Stimulated activated CD4-positive, alpha-beta T cell treated with anti-CD3 and anti-CD28 coated beads, Interleukin-15, amount 100 ng/mL, for 1 hour (primary cell): ENCODE measurements at places on chromosomes 12 and 14.

GRCh38 chr12:6765048-6765633 lies 1.0 kb upstream of the PTMS start:
- DNase-seq, result no peak

DNA sequence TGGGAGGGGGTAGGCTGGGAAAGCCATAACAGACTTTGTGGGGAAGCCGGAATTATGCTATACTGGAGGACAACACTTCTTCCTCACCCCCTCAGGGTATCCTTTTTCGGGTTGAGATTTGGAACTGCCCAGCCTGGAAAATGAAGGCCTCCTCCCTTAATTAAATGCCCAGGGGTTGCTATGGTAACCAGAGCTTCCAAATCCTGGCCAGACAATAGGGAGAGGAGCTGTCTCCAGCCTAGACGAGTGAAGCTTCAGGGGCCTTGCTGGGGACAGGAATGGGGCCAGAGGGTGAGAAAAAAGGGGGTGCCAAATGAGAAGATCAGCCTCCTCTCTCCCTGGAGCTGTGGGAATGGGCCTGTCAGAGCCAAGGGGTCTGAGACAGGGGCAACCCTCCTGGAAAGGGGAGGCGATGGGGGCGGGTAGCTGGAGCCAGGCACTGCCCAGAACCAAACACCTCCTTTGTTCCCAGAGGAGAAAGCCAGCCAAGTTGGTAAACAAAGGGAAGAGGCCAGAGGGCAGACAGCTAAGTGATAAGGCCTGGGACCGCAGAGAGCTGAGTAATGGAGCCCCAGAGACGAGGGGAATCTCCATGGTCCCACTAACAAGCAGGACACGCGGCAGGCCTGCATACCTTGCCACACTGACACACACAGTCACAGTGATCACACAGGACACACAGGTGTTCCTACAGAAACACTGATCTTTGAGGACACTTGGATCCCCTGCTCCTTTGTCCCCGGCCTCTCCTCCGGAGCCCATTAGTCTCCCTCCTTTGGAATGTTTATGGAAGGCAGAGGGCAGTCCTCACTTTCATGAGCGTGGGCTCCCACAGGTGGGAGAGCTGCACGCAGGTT lies 17.9 kb upstream of the RND1 start:
- DNase-seq, result no peak

- no peak for DNase-seq
Observed at GRCh38 chr12:63826006-63826585, 18.4 kb upstream of the SRGAP1 start.

GRCh38 chr14:55718551-55718950 lies 138.5 kb downstream of the KTN1 start:
- no peak for DNase-seq

DNA sequence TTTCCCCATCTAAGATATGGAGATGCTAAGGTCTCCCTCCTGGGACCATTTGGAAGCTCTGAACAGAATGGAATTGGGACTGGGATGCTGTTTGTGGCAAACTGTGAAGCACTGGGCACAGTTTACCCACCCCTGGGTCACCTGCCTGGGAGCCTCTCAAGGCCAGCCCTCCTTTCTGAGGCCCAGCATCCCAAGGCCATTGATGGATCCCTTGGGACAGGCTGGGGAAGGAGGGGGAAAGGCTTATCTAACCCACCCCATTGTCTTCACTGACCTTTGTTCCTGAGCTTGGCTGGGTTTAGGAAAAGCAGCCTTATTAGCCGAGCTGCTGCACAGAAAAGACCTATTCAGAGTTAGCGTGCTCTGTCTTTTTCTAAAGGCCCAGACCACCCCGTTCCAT lies 5.2 kb downstream of the CCDC85C start:
- no peak for DNase-seq

- DNase-seq, result no peak
Observed at GRCh38 chr12:100995771-100996170, 201.2 kb downstream of the ANO4 start.

DNA sequence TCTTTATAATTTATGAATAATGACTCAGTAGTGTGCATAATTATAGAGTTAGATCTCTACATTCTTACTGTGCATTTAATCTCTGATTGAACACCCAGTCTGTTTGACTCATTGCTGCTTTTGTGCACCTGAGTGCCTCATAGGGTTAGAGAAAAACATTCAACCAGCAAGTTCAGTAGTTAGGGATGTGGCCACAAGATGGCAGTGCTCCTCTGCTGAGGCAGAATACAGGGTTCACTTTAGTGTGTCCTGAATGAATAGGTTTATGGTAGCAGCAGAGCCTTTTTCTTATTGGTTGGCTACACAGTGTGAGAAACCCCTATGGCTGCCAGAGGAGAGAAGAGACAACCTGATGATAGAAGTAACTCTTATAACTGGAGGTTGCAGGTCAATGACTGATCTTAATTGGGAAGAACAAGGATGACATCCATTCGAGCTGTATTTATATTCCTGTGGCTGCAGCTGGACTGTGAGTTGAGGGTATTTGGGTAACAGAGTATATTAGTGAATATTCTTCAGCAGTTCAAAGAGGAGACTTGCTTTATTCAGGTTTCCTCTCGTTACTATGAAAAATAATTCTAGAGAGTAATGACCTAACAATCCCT lies 194.9 kb upstream of the OR4E1 start:
- peak; percentile 49 for DNase-seq

- no peak for DNase-seq
Observed at GRCh38 chr12:25241167-25242020, 9.3 kb downstream of the KRAS start.

DNA sequence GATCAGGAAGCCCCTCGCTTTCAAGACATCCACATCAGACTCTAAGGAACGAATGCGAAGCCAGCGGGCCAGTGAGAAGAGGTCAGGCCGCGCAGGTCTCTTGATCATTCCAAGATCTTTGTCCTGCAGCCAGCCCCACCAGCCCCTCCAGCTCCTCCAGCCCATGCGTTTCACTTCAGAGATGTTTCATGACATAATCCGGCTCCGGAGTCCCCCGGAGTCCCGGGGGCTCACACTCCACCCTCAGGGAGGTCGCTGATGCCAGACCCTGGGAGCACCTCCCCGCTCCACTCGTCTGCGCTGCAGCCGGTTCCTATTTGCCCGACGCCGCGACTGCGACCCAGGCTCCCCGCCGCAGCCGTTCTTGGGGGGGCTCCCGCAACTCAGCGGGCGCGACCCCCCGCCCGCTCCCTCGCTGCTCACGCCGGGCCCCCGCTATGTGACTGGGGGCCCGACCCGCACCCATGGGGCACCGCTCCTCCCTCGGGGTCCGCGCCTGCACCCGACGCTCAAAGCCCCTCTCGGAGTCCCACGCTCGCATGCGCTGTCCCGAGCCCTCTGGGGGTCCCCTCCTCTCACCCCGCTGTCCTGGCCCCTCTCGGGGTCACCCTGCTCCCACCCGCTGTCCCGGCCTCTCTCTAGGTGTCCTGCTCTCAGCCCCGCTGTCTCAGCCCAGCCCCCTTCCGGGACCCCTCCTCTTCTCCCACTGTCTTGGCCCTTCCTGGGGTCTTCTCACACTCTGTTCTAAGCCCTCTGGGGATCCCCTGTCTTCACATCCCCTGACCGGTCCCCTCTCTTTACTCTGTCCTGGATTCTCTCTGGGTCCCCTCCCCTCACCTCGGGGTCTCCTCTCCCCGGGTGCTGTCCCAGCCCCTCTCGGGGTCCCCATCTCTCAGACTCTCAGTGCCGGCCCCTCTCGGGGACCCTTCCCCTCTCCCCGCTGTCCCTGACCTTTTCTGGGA lies 1.1 kb downstream of the TAOK3 start:
- DNase-seq, result no peak

DNA sequence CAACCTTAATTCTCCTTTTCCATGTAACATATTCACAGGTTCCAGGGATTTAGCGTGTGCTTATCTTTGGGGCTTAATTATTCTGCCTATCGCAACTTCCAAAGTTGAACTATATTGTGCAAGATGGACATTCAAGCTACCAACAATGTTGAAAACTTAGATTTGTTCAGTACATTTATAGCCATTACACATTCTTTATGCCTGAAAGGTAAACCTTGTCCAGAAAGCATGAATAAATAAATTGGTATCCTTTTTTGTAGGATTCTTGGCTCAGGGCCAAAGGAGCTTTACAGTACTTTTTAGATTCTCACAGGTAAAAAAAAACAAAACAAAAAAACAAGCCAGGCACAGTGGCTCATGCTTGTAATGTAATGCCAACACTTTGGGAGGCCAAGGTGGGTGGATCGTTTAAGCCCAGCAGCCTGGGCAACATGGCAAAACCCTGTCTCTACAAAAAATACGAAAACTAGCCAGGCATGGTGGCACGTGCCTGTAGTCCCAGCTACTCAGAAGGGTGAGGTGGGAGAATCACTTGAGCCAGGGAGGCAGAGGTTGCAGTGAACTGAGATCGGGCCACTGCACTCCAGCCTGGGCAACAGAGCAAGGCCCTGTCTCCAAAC lies 3.3 kb downstream of the C12orf56 start:
- DNase-seq, result no peak

DNA sequence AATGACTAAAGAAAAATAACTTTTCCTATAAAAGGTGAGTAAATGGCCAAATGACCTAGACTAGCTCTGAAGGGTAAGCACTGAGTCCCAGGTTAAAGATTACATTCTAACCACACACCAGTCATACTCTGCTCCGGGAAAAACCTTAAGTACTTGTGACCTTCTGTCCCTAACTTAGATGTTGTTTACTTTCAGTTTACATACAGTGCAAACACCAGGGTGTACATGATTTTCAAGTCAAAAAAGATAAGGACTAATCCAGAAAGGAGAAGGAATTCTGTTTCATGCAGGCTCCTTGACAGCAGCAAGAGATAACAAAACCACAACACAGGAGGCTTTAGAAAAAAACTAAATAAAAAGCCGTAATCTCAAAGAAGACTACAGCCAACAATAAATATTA lies 174.2 kb downstream of the PPM1H start:
- no peak for DNase-seq

GRCh38 chr12:130970908-130971233 lies 17.2 kb downstream of the ADGRD1 start:
- no peak for DNase-seq

DNA sequence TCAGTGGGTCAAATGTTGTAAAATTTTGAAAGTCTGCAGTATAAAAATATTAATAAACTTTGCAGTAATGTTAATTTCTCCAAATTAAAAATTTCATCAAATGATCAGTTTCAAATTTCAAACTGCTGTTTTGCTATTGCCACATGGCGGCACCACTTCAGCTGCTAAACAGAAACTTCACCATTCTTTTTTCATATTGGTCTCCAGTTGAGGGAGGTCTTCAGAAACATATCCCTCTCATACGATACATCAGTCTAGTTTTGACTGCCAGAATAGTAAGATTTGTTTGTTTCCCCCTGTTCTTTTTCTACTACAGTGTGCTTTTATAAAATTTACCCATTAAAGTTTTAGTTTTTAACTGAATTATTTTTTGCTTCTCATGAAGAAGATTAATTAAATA lies 4.2 kb upstream of the TRHDE start:
- no peak for DNase-seq

DNA sequence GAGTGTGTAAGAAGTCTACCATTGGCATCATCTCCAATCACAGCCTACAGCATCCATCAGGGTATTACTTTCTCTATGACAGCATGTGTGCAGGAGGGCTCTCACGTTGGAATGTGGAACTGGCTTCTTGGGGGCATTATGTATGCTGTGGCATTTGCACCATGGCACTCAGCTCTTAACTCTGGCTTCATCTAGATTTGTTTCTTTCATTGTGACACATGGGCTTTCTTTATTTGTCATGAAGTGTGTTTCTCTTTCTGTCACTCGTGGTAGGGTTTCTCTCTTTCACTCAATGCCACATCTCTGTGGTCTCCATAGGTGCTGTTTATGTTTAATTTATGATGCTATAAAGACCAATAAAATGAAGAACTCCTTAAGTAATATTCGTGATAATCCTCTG lies 191.2 kb upstream of the GARIN2 start:
- no peak for DNase-seq

DNA sequence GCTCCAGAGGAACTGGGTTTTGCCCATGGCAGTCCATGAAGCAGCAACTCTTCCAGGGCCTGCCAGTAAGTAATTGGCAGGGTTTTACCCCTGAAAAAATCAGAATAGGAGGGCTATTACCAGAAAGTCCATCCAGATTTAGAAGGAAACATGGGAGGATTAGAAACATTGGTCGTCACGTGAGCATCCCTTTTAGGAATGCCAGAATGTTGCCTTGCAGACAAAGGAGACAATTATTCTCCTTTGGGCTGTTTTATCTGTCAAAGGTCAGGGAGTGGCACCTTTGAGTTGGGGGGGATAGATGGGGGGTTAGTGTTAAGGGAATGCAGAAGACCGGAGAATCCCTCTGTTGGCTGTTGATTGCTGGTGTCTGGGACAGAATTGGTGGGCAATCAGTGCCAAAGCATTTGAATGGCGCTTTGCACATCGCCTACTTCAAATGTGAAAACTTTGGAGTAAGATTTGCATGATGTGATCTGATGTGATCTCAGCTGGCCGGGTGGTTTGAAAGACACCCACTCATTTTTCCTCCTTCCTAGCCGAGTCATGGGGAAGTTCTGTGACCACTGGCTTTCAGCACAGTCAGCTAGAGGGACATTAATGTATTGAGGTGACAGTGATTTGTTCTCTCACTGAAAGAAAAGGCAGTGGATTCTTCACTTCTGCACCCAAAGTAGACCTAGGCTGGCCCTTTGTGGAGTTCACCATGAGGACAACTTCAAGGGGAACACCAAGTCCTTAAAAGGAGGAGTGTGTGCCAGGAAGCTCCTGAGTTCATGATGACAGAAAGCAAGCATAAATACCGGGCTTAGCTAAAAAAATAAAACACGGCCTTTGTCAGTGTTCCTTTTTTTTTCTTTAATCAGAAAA lies 31.4 kb downstream of the FLVCR2 start:
- no peak for DNase-seq

DNA sequence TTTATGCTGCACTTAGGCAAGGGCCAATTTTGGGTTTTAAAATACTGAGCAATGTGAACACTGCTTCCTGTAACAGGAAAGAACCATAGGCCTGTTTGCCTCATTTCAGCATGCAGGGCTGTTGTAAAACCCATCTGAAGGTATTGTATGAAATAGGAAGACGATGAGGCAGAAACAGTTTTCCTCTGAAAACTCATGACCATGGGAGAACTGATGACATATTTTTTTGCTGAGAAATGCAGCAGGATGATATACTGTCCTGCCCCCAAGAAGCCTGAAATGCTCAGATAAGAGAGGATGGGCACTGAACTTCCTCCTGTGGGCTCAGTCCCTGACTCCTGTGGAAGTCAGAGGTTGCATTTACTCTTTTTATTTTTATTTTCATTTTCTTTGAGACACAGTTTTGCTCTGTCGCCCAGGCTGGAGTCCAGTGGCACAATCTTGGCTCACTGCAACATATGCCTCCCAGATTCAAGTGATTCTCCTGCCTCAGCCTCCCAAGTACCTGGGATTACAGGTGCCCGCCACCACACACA lies 17.4 kb downstream of the PYGL start:
- no peak for DNase-seq

DNA sequence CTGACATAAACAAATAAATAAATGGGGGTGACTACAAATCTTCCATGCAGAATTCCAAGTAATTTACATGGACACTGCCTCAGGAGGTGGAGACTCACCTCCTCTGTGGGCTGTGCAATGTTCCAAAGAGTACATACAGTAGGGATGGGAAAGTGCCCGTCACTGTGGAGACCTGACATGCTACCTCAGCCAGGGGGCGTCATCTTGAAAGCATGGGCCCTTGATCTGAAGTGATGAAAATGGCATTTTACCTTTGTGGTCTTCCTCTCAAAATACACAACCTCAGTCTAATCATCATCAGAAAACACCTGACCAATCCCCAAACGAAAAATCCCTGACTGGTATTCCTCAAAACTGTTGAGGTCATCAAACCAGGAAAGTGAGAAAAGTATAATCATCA lies 48.4 kb downstream of the ANAPC7 start:
- DNase-seq, result no peak

GRCh38 chr14:72809063-72809462 lies 84.8 kb downstream of the DPF3 start:
- DNase-seq, result no peak

- no peak for DNase-seq
Observed at GRCh38 chr12:104710940-104711689, 247.0 kb downstream of the SLC41A2 start.
